H9 (cell line): ENCODE measurements at places on chromosomes 3 and 15. TPM values are rescaled to one million over a fixed set of nuclear protein-coding genes. Genes with fewer than 3 reads are reported as not detected.

GRK7 gene
- not detected in 2 replicates for total RNA-seq

RMDN3 gene
- total RNA-seq = 24.9 and 28.3 TPM in 2 replicates

RARB gene
- total RNA-seq = 0.22 and 0.29 TPM in 2 replicates

ZKSCAN7 gene
- total RNA-seq = 7.0 and 8.7 TPM in 2 replicates

WDR49 gene
- 0.90 and 1.3 TPM in 2 replicates for total RNA-seq

ZNF620 gene
- 27.1 and 27.5 TPM in 2 replicates for total RNA-seq

LRTM1 gene
- total RNA-seq = not detected in 2 replicates

EXOSC7 gene
- total RNA-seq = 86.6 and 88.7 TPM in 2 replicates

CHAC1 gene
- 47.2 and 48.7 TPM in 2 replicates for total RNA-seq

GNAI2 gene
- total RNA-seq = 210 and 218 TPM in 2 replicates

DNA sequence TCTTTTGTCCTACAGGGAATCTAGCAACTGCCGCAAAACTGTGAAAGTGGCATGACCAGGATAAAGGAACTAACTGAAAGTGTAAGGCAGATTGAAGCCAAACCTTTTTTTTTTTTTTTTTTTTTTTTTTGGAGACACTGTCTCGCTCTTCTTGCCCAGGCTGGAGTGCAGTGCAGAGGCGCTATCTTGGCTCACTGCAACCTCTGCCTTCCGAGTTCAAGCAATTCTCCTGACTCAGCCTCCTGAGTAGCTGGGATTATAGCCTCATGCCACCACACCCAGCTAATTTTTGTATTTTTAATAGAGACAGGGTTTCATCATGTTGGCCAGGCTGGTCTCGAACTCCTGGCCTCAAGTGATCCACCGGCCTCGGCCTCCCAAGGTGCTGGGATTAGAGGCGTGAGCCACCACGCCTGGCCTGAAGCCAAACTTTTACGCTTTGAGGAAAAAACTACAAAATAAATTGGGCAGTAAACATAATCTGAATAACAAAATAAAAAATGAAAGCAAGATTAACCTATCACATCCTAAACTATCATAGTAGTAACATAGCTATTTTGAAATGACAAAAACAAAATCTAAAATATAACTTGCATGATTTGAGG, 9.7 kb downstream of the SLTM start:
- DNase-seq = no peak
- peaks cover 6% of the 10 kb centered on the region; the same call in 1 of the 2 replicates for H3K4me1 ChIP-seq
- H3K27me3 ChIP-seq = no peaks in the 10 kb centered on the region
- H3K36me3 ChIP-seq = peaks cover 72% of the 10 kb centered on the region
- no peak overlapping the region for H3K4me3 ChIP-seq
- no peak overlapping the region for H3K27ac ChIP-seq

DNA sequence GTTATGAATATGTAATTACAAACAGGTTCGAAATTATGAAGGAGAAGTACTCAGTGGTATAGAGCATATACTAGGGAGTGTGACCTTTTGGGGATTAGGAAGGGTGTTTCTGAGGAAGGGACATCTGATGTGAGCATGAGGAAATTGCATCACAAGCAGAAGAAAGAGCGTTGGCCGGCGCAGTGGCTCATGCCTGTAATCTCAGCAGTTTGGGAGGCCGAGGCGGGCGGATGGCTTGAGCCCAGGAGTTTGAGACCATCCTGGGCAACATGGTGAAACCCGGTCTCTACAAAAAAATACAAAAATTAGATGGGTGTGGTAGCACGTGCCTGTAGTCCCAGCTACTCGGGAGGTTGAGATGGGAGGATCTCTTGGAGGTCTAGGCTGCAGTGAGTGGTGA, 6.9 kb downstream of the CMTM7 start:
- no peak overlapping the region for H3K27ac ChIP-seq
- no peaks in the 10 kb centered on the region for H3K27me3 ChIP-seq
- no peak for DNase-seq
- peak overlapping the region; percentile 33; the same call in 1 of the 3 replicates for H3K4me3 ChIP-seq
- H3K4me1 ChIP-seq = peaks cover 2% of the 10 kb centered on the region; the same call in 1 of the 2 replicates

- H3K27me3 ChIP-seq = no peaks in the 10 kb centered on the region
- no peaks in the 10 kb centered on the region for H3K36me3 ChIP-seq
- H3K4me1 ChIP-seq = no peaks in the 10 kb centered on the region
- H3K4me3 ChIP-seq = no peak overlapping the region
These were observed 14.7 kb downstream of the GALNT15 start for GRCh38 chr3:16189201-16189600.

- H3K36me3 ChIP-seq = no peaks in the 10 kb centered on the region; the same call in 1 of the 3 replicates
- no peak for DNase-seq
- H3K4me3 ChIP-seq = no peak overlapping the region
- H3K27me3 ChIP-seq = no peaks in the 10 kb centered on the region
- H3K27ac ChIP-seq = no peak overlapping the region
These were observed 9.0 kb downstream of the FGD5 start for GRCh38 chr3:14827776-14828175.

- no peak overlapping the region for H3K27ac ChIP-seq
- no peaks in the 10 kb centered on the region for H3K27me3 ChIP-seq
- DNase-seq = no peak
- no peaks in the 10 kb centered on the region for H3K4me1 ChIP-seq
- H3K36me3 ChIP-seq = no peaks in the 10 kb centered on the region; the same call in 2 of the 3 replicates
These were observed 177.0 kb upstream of the TBL1XR1 start for GRCh38 chr3:177374323-177374722.

- H3K4me3 ChIP-seq = no peak overlapping the region
- no peak overlapping the region for H3K27ac ChIP-seq
- H3K4me1 ChIP-seq = no peaks in the 10 kb centered on the region
- no peaks in the 10 kb centered on the region for H3K36me3 ChIP-seq
- no peaks in the 10 kb centered on the region for H3K27me3 ChIP-seq
These were observed 397.2 kb downstream of the GAP43 start for GRCh38 chr3:116020495-116020894.

DNA sequence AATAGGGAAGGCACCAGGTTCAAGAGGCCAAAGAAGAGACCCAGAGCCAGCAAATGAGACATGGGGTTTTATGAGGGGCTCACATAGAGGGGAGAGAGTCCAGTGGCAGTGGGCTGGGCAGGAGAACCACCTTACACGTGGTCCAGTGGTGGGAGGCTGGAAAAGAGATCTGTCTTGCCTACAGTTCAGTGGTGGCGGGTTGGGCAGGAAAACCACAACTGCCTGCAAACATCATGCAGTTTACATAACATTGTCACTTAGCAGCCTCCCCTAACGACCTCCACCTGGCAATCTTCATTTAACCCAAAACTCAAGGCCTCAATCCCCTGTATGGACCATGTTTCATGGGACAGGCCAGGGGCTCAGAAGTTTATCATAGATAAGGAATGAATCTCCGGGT, 29.1 kb downstream of the CRYGS start:
- no peak overlapping the region for H3K4me3 ChIP-seq
- no peak for DNase-seq
- H3K4me1 ChIP-seq = no peaks in the 10 kb centered on the region
- H3K27ac ChIP-seq = no peak overlapping the region
- H3K36me3 ChIP-seq = no peaks in the 10 kb centered on the region
- H3K27me3 ChIP-seq = no peaks in the 10 kb centered on the region

DNA sequence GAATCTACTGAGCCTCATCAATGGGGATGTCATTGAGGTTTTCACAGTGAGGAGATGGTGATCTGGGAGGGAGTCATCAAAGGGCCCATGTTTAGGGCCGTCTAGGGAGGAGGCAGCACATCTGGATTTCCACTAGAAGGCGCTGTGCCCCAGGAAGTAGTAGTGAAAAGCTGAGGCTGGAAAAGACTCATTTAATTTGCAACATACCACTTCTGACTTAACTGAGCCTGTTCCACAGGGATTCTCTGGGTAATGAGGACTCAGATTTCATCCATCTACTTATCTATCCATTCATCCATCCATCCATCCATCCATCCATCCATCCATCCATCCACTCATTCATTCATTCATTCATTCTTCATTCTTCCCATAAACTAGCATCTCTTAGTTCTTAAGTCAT, 17.4 kb upstream of the SHF start:
- peak; percentile 76 for DNase-seq
- H3K4me1 ChIP-seq = no peaks in the 10 kb centered on the region
- no peaks in the 10 kb centered on the region for H3K27me3 ChIP-seq
- H3K27ac ChIP-seq = no peak overlapping the region
- no peaks in the 10 kb centered on the region for H3K36me3 ChIP-seq

GRCh38 chr3:115862099-115862498, 238.8 kb downstream of the GAP43 start:
- H3K36me3 ChIP-seq = no peaks in the 10 kb centered on the region
- H3K4me3 ChIP-seq = no peak overlapping the region
- DNase-seq = no peak
- H3K27me3 ChIP-seq = no peaks in the 10 kb centered on the region; the same call in 1 of the 2 replicates
- peaks cover 16% of the 10 kb centered on the region; the same call in 1 of the 2 replicates for H3K4me1 ChIP-seq

DNA sequence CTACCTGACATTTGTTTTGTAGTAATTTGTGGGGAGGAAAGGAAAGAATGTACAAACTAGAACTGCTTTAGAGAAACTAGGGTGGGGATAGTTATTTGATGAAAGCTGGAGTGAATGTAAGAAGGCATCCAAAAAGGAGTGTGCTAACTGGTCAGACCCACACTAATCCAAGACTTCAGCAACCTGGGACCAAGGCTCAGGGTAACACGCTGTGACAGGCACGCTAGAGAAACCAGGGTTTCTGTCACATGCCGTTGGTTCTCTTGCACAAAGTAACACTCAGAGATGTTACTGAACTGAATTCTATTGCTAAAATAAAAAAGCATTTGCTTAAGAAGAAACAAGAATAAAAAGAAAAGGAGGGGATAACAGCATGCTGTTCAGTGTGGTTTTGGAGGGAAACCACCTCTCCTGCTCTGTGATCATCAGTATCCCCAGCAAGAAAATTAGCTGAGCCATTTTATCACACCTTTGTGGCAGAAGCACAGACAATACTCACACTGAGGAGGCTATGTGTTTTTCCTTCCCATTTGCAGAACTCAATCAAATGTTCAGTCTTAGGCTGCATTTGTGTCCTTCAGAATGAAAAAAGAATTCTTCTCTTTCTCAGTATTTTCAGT, 2.8 kb upstream of the CCDC80 start:
- H3K36me3 ChIP-seq = peaks cover 8% of the 10 kb centered on the region; the same call in 1 of the 2 replicates
- H3K4me1 ChIP-seq = peaks cover 18% of the 10 kb centered on the region
- H3K27me3 ChIP-seq = no peaks in the 10 kb centered on the region
- no peak overlapping the region for H3K27ac ChIP-seq

DNA sequence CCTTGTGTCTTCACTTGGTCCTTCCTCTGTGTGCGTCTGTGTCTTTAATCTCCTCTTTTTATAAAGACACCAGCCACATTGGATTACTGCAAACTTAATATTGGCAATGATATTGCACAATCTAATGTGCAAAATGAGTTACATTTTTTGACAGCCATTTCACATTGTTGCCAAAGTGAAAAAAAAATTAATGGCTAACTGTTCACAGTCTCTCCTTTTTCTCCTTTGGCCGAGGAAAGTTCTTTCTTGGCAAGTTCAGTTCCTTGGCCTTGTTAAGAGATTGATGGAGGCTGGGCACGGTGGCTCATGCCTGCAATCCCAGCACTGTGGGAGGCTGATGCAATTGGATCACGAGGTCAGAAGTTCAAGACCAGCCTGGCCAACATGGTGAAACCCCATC, 62.2 kb upstream of the ZNF280D start:
- no peaks in the 10 kb centered on the region for H3K36me3 ChIP-seq
- no peaks in the 10 kb centered on the region for H3K27me3 ChIP-seq
- DNase-seq = no peak
- no peak overlapping the region for H3K4me3 ChIP-seq
- no peaks in the 10 kb centered on the region for H3K4me1 ChIP-seq

GRCh38 chr3:25476639-25477038, 48.6 kb downstream of the RARB start:
- H3K27ac ChIP-seq = no peak overlapping the region
- no peak for DNase-seq
- H3K36me3 ChIP-seq = no peaks in the 10 kb centered on the region
- no peak overlapping the region for H3K4me3 ChIP-seq
- H3K27me3 ChIP-seq = no peaks in the 10 kb centered on the region

DNA sequence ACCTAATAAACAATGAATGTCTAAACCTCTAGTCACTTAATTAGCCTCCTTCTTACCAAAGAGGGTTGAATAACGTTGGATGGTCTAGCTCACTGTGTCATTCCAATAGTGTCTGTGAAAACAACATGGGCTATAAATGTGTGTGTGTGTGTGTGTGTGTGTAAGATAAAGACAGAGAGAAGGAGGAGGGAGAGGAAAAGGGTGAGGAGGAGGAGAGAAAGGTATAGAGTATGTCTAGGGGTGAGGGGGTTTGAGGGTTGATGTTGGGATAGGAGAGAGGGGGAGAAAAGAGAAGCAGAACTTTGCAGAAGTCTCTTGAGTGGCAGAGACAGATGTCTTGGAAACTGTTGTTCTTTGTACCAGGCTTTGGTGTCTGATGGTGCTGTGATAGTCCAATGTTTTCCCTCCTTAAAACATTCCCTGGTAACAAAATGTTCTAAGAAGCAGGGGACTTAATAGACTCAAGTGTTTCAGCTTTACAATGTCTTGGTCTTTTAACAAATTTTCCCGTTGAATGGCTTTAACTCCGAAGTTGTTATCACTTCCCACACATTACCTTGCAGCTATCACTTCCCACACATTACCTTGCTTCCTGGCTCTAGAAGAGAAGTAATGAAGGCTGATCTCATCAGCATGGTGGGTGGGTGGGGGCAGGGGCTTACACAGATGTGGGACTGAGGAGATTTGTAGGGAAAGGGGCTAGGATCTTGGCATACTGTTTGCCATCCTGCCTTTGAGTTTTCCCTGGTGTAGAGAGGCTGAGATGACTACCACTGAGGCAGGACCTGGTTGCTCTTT, 57.8 kb upstream of the ETV5 start:
- no peak for DNase-seq
- no peak overlapping the region for H3K4me3 ChIP-seq
- no peak overlapping the region for H3K27ac ChIP-seq

GRCh38 chr3:189517981-189518380, 113.2 kb upstream of the TP63 start:
- H3K27me3 ChIP-seq = no peaks in the 10 kb centered on the region
- H3K27ac ChIP-seq = no peak overlapping the region
- no peak overlapping the region for H3K4me3 ChIP-seq
- H3K4me1 ChIP-seq = no peaks in the 10 kb centered on the region
- H3K36me3 ChIP-seq = no peaks in the 10 kb centered on the region

DNA sequence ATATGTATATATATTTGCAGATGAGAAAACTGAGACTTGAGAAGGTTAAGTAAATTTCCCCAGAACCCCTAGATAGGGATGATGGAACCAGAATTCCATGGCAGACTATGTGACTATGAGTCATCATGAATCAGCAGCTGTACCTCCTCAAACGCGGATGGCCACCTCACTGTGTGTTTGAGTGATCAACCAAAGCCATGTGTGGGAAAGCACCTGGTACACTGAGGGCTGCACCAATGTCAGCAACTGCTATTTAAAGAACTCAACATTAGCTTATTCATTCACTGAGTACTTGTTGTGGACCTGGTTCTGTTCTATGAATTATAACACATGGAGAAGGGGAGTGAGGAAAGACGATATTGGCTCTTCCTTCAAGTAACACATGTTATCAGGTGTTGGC, 377.0 kb downstream of the GAP43 start:
- no peak overlapping the region for H3K4me3 ChIP-seq
- no peak overlapping the region for H3K27ac ChIP-seq
- no peaks in the 10 kb centered on the region for H3K36me3 ChIP-seq
